ENCODE measurements at places on chromosomes 2 and 18. TPM values are rescaled to one million over a fixed set of nuclear protein-coding genes. Genes with fewer than 3 reads are reported as not detected.

DNA sequence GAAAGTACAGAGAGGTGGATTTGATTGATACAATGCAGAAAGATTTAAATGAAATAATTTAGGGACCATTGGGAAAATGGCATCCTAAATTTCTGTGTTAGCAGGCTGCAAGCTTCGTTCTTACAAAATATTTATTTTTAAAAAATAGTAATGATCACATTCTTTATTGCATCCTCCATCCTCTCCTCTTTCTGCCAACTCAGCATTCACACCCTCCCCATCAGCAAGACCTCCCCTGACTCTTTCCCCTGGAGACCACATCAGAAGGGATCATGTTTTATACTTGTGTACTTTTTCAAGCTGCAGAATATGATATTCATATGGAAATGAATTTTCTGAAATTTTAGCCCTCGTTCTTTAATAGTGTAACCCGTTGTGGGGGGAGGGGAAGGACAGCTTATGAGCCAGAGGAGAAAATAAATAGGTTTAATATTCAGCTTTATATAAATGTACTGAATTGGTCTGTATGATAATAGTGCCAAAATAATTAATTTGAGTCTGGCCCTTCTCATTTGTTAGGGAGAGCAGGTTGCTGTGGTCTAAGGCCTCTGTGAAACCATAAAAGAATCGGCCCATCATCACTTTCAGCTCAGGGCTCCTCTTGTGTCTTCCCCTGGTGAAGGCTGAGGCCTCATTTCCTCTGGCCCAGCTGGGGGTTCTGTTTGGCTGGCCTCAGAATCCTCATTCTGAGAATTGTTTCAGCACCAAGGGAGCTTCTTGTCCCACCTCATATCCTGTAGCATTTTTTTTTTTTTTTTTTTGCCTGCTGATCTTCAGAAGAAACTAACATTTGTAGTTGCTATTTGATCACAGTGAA lies 330.8 kb downstream of the TXNL1 start:
- DNase-seq, result no peak
- H3K27me3 ChIP-seq, result no peaks in the 10 kb centered on the region
- no peaks in the 10 kb centered on the region for H3K4me1 ChIP-seq
- no peak overlapping the region for H3K27ac ChIP-seq
- no peaks in the 10 kb centered on the region for H3K36me3 ChIP-seq

HOXD13 gene
- total RNA-seq, result not detected

DNA sequence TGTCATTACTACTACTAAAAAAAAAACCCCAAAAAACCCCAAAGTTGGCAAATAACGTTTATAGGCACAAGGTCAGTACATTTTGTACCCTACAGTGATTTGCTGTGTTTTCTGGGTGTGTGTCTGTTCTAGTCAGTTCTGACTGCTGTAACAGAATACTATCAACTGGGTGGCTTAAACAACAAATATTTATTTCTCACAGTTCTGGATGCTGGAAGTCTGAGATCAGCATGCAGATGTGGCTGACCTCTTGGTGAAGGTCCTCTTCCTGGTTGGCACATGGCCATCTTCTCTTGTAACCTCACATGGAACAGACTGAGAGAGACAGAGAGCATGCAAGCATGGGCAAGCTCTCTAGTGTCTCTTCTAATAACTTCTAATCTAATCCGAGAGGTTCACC lies 103.1 kb downstream of the CERS6 start:
- no peak overlapping the region for H3K4me3 ChIP-seq
- H3K27ac ChIP-seq, result no peak overlapping the region
- H3K4me1 ChIP-seq, result peaks cover 24% of the 10 kb centered on the region
- no peaks in the 10 kb centered on the region for H3K36me3 ChIP-seq
- peak; percentile 21 for DNase-seq
- no peaks in the 10 kb centered on the region for H3K27me3 ChIP-seq

HTR2B gene
- 51.4 TPM for total RNA-seq

- H3K4me3 ChIP-seq, result no peak overlapping the region
- H3K27me3 ChIP-seq, result no peaks in the 10 kb centered on the region
- no peaks in the 10 kb centered on the region for H3K36me3 ChIP-seq
- no peak overlapping the region for H3K27ac ChIP-seq
These were observed 4.2 kb upstream of the ATP6V1B1 start for GRCh38 chr2:70931376-70932000.

GRCh38 chr2:201932511-201932910 lies 101.1 kb upstream of the FZD7 start:
- H3K4me3 ChIP-seq, result no peak overlapping the region
- H3K36me3 ChIP-seq, result no peaks in the 10 kb centered on the region
- no peaks in the 10 kb centered on the region for H3K4me1 ChIP-seq
- no peak overlapping the region for H3K27ac ChIP-seq
- no peak for DNase-seq

CDH19 gene
- total RNA-seq, result 0.42 TPM

SKOR2 gene
- not detected for total RNA-seq

ZNF521 gene
- total RNA-seq, result 46.4 TPM

- H3K4me3 ChIP-seq, result no peak overlapping the region
- H3K27me3 ChIP-seq, result no peaks in the 10 kb centered on the region
- H3K27ac ChIP-seq, result no peak overlapping the region
- H3K36me3 ChIP-seq, result no peaks in the 10 kb centered on the region
- peaks cover 8% of the 10 kb centered on the region for H3K4me1 ChIP-seq
- DNase-seq, result no peak
These were observed 65.8 kb downstream of the FAM210A start for GRCh38 chr18:13660510-13660909.

GRCh38 chr2:74188018-74188601 lies 9.4 kb upstream of the MOB1A start:
- H3K27ac ChIP-seq, result no peak overlapping the region
- H3K27me3 ChIP-seq, result no peaks in the 10 kb centered on the region
- no peak for DNase-seq
- H3K36me3 ChIP-seq, result no peaks in the 10 kb centered on the region
- no peak overlapping the region for H3K4me3 ChIP-seq

DNA sequence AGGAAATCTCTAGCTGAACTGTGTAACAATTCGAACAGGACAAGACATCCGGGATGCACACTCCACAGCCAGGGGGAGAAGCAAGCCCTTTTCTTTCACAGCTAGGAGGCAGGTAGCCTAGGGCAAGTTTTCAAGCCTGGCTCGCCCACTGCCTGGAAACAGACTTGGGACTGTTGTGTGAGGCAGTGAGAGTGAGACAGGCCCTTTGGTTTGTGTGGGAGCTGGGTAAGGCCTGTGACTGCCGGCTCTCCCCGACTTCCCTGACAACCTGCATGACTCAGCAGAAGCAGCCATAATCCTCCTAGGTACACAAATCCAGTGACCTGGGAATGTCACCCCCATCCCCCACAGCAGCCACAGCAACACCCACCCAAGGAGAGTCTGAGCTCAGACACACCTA lies 179.7 kb downstream of the WDPCP start:
- H3K4me1 ChIP-seq, result no peaks in the 10 kb centered on the region
- no peaks in the 10 kb centered on the region for H3K27me3 ChIP-seq
- no peak overlapping the region for H3K27ac ChIP-seq
- H3K36me3 ChIP-seq, result no peaks in the 10 kb centered on the region
- no peak for DNase-seq
- no peak overlapping the region for H3K4me3 ChIP-seq

XIRP2 gene
- not detected for total RNA-seq

VWA3B gene
- total RNA-seq, result not detected

DNA sequence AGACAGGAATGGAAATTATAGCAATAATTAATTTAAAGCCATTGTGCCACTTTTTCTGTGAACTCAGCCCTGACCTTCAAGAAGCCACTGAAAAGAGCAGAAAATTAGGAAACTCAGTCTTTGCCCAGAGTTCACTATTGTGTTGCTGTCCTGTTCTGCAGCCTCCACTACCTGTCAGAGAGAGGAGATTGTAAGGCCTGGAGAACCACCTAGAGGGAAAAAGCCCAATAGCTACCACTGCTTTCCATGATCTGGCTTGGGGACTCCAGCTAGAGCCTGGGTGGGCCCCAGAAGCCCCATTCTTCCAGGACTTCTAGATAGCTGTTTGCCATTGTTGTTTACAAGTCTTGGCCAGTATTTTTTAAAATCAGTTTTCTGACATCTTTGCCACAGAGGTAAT lies 176.1 kb upstream of the KLF7 start:
- H3K27ac ChIP-seq, result no peak overlapping the region
- H3K36me3 ChIP-seq, result no peaks in the 10 kb centered on the region
- H3K4me1 ChIP-seq, result no peaks in the 10 kb centered on the region
- H3K27me3 ChIP-seq, result no peaks in the 10 kb centered on the region

CTAGE1 gene
- not detected for total RNA-seq

RFTN2 gene
- total RNA-seq, result 5.5 TPM

DNA sequence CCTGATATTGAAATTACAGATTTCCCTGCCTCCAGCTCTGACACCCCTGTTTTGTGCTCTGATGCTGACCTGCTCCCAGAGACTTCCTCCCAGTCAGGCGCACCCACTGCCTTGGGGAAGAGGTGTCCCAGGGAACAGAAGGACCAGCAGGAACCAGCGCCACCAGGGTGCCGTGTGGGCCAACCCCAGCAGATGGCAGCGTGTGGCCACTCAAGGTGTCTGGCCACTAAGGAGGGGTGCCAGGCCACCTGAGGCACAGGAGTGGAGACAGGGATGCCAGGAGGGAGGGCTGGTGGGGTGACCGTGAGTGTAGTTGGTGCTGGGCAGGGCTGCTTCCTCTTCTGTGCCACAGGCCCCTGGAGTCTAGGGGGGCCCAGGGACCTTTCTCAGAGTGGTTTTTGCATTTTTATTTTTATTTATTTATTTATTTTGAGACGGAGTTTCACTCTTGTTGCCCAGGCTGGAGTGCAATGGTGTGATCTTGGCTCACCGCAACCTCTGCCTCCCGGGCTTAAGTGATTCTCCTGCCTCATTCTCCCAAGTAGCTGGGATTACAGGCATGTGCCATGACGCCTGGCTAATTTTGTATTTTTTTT lies 56.0 kb downstream of the TEX44 start:
- H3K27me3 ChIP-seq, result no peaks in the 10 kb centered on the region

CYP27C1 gene
- 0.39 TPM for total RNA-seq

GRCh38 chr18:43883886-43884285 lies 606.6 kb upstream of the SYT4 start:
- no peaks in the 10 kb centered on the region for H3K36me3 ChIP-seq
- no peak overlapping the region for H3K27ac ChIP-seq
- no peak for DNase-seq
- H3K27me3 ChIP-seq, result no peaks in the 10 kb centered on the region
- no peaks in the 10 kb centered on the region for H3K4me1 ChIP-seq

- H3K36me3 ChIP-seq, result no peaks in the 10 kb centered on the region
- no peaks in the 10 kb centered on the region for H3K27me3 ChIP-seq
- H3K4me1 ChIP-seq, result no peaks in the 10 kb centered on the region
- no peak overlapping the region for H3K27ac ChIP-seq
- no peak overlapping the region for H3K4me3 ChIP-seq
These were observed 5.4 kb upstream of the KCNS3 start for GRCh38 chr2:17873021-17873420.

DNA sequence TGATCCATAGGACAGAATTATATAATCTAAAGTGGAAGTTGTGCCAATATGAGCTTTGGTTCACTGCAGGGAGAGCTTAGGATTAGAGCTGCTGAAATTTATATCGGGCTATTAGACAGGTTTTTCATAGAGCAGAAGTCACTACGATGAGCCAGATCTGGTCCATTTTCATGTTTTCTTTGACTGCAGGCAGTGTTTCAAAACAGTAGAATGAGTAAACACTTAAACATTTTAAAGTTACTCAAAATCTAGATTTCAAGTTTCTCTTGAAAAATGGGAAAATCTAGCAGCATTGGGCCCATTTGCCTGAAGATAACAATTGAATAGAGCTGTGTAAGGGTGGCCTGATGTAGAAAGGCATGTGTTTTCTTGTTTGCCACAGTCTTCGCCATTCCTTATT lies 14.5 kb upstream of the ADAM23 start:
- H3K36me3 ChIP-seq, result no peaks in the 10 kb centered on the region
- no peaks in the 10 kb centered on the region for H3K27me3 ChIP-seq
- DNase-seq, result no peak
- no peak overlapping the region for H3K27ac ChIP-seq
- no peak overlapping the region for H3K4me3 ChIP-seq
- H3K4me1 ChIP-seq, result peaks cover 10% of the 10 kb centered on the region

DNA sequence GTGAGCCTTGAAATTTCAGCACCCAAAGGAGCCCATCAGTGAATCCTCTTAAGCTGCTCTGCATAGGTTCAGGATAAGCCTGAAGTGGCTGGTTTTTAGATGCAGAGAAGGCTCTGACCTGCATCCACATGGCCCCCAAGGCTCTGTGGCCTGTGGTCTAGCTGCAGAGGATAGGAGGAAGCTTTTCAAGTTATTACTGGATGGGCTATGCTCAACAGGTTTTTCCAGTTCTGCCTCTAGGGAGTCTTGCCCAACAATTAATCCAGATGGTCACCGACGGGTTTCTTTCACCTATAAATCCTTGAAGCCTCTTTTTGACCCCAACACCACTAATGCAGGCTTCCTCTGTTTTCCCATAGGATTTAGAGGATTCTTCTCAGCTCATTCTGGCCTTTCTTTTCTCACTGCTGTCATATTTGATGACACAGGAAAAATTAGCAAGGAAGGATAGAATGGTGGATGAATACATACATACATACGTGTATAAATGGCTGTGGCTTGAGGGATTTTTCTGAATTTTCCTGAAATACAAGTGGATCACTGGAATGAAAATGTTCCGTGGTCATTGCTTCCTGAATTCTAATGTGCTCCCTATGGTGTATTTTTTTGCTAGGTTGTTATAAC lies 52.2 kb upstream of the BCL2L11 start:
- no peak overlapping the region for H3K4me3 ChIP-seq
- H3K36me3 ChIP-seq, result no peaks in the 10 kb centered on the region
- H3K27me3 ChIP-seq, result no peaks in the 10 kb centered on the region
- no peak for DNase-seq
- H3K27ac ChIP-seq, result no peak overlapping the region

PMAIP1 gene
- total RNA-seq, result 0.92 TPM

GRCh38 chr2:54678719-54679118 lies 44.7 kb upstream of the EML6 start:
- no peaks in the 10 kb centered on the region for H3K27me3 ChIP-seq
- no peak for DNase-seq
- H3K27ac ChIP-seq, result no peak overlapping the region
- no peaks in the 10 kb centered on the region for H3K36me3 ChIP-seq

DNA sequence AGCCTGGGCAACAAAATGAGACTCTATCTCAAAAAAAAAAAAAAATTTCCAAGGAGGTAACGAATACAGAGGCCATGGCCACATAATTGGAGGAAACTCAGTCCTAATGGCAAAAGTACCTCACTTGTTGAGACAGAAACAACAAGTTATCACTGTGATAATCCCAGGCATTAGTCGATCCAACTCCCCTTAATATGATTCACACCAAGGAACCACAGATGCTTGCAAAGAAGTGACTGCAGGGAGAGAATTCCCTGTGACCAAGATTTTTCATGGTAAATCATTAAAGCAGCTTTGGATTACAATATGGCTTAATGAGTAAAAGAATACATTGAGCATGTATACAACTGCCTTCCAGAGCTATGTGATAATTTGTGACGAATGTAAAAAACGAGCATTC lies 80.4 kb upstream of the RNU4ATAC start:
- no peaks in the 10 kb centered on the region for H3K27me3 ChIP-seq
- no peak for DNase-seq
- no peak overlapping the region for H3K4me3 ChIP-seq
- H3K27ac ChIP-seq, result no peak overlapping the region
- H3K4me1 ChIP-seq, result no peaks in the 10 kb centered on the region

GRCh38 chr2:49935449-49935848 lies 781.1 kb upstream of the FSHR start:
- no peaks in the 10 kb centered on the region for H3K36me3 ChIP-seq
- H3K4me3 ChIP-seq, result no peak overlapping the region
- H3K4me1 ChIP-seq, result no peaks in the 10 kb centered on the region

All from adrenal gland (tissue), 19 donors.